Activated CD4-positive, alpha-beta memory T cell treated with anti-CD3 and anti-CD28 coated beads, Interleukin-2, amount 10 ng/mL, durations not matched to agents 7 days and 5 days (primary cell): ENCODE measurements at places on chromosomes 3 and 15. TPM values are rescaled to one million over a fixed set of nuclear protein-coding genes. Genes with fewer than 3 reads are reported as not detected.

GRCh38 chr15:99616129-99616528 lies 50.3 kb downstream of the MEF2A start:
- no peaks in the 10 kb centered on the region for H3K27me3 ChIP-seq
- H3K4me1 ChIP-seq: peaks cover 19% of the 10 kb centered on the region
- H3K27ac ChIP-seq: no peak overlapping the region
- H3K36me3 ChIP-seq: peaks cover 2% of the 10 kb centered on the region

The ZBTB47 gene
- 1.1 TPM for total RNA-seq

- no peak overlapping the region for H3K4me3 ChIP-seq
- DNase-seq: no peak
- H3K27me3 ChIP-seq: peaks cover 1% of the 10 kb centered on the region
These were observed 16.6 kb downstream of the FOXB1 start for GRCh38 chr15:60020736-60021135.

DNA sequence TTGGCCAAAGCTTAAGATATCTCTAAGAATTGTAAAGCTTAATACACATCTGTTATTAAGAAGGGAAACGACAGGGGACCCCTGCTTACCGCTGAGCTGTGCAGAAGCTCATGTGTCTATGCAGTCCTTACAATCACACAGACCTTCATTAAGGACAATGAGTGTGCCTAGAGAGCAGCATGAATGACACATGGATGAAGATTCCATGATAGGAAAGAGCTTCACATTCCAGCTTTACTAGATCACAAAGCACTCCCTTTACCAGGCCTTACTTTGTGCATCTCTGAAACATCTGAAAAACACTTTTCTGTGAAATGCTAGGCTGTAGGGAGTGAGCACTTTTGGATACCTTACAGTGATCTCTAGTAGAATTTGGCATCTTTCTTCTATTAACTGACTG lies 32.0 kb downstream of the RNF168 start:
- H3K4me1 ChIP-seq: peaks cover 22% of the 10 kb centered on the region
- peaks cover 59% of the 10 kb centered on the region for H3K36me3 ChIP-seq
- H3K27ac ChIP-seq: no peak overlapping the region
- no peak overlapping the region for H3K4me3 ChIP-seq

DNA sequence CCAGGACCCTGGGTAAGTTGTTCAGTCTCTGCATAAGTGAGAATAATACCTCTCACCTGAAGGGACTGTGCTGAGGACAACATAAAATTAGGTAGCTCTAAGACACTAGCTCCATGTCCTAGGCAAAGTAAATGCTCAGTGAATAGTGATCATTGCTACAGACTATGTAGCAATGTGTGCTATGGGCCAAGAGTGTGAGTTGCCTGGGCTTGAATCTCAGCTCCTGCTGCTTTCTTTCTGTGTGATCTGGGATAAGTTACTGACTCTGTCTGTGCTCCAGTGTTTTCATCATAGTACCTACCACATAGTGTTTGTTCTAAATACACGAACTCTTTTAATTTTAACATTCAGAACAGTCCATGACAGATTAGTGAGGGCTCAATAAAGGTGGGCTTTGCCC lies 81.1 kb upstream of the MFGE8 start:
- no peak for DNase-seq
- H3K4me3 ChIP-seq: no peak overlapping the region
- no peaks in the 10 kb centered on the region for H3K36me3 ChIP-seq
- H3K4me1 ChIP-seq: no peaks in the 10 kb centered on the region
- H3K27me3 ChIP-seq: peaks cover 30% of the 10 kb centered on the region
- no peak overlapping the region for H3K27ac ChIP-seq

DNA sequence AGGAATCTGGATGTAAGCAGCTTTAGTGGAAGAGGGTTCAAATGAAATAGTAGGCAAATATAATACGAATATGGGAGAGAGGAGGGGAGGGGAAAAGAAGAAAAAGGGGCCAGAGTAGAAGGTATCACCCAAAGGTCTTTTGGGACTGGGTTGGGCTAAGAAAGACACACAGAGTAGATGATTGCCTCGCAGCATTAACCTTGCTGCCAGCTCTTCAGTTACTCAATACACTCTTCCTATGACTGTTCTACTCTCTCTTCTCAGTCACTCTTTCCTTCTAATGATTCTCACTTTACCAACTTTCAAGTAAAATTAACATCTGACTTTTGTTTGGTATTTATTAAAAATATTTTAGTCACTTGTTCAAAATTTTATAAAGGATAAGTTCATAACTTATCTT lies 52.8 kb downstream of the CLASP2 start:
- H3K4me3 ChIP-seq: no peak overlapping the region
- H3K27me3 ChIP-seq: no peaks in the 10 kb centered on the region
- H3K36me3 ChIP-seq: peaks cover 17% of the 10 kb centered on the region
- no peak for DNase-seq
- no peaks in the 10 kb centered on the region for H3K4me1 ChIP-seq

DNA sequence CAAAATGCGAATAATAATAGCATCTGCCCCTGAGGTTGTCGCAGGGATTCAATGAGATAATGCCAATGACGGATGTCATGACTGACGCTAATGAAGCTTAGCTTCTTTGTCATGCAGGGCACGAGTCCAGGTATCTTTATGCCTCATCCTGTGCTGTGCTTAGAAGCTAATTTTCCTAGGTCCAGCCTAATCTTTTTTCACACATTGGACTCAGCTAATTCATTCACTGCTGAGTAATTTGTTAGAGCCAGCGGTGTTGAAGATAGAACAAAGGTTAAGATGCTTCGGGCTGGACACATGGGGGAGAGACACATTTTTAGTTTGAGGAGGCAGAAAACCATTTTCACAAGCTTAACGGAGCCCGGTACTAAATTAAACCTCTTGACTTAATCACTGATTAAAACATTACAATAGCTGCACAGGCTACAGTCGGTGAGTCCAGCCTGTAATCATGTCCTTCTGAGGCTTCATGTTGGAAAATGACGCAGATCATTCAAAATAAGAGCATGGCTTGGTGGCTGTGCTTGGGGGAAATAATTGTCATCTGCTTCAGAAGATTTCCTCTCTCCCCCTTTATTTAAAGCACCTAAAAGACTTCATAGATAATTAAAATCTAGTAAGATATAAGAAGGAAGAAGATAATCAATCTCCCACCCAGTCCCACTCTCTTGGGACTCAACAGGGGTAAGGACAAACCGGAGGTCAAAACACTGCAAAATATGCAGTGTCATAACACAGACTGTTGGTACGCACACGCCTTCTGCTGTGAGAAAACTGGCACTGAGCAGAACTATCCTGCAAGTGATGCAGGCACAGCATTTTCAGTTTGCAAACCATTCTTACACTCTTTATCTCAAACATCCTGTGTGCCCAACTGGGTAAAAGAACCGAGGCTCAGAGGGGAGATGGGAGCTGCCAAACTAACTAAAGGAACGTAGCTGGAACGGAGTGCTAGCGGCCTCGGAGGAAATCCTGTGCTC lies 3.3 kb upstream of the CCDC174 start:
- no peak overlapping the region for H3K4me3 ChIP-seq
- DNase-seq: no peak
- H3K4me1 ChIP-seq: peaks cover 43% of the 10 kb centered on the region
- peaks cover 8% of the 10 kb centered on the region for H3K36me3 ChIP-seq
- no peak overlapping the region for H3K27ac ChIP-seq

DNA sequence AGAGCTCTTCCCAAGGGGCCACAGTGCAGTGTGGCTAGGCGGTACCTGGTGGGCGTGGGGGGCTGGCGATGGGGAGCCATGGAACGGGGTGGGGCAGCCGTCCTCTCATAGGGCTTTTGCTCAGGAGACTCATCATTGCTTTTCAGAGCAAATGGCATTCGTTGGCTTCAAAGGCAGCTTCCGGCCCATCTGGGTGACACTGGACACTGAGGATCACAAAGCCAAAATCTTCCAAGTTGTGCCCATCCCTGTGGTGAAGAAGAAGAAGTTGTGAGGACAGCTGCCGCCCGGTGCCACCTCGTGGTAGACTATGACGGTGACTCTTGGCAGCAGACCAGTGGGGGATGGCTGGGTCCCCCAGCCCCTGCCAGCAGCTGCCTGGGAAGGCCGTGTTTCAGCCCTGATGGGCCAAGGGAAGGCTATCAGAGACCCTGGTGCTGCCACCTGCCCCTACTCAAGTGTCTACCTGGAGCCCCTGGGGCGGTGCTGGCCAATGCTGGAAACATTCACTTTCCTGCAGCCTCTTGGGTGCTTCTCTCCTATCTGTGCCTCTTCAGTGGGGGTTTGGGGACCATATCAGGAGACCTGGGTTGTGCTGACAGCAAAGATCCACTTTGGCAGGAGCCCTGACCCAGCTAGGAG lies 40.8 kb downstream of the MESD start:
- no peak for DNase-seq
- H3K4me1 ChIP-seq: no peaks in the 10 kb centered on the region
- H3K36me3 ChIP-seq: peaks cover 16% of the 10 kb centered on the region
- H3K4me3 ChIP-seq: no peak overlapping the region
- no peak overlapping the region for H3K27ac ChIP-seq
- H3K27me3 ChIP-seq: no peaks in the 10 kb centered on the region

DNA sequence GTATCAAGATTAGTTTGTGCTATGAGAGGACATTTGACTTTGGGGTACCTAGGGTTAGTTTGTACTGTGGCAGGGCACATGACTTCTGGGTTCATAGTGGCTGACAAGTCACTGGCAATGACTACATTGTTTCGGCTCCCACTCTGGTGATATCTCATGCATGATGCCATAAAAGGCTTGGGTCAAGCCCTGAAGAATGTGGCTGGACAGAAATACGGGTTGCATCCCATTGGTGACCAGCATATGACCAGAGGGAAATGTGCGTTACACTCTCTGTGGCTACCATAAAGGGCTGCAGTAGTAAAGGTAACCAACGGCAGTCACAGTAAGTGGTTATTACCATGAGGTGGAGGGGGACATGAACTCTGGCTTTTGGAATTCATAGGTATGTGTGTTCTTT lies 18.4 kb downstream of the THOC7 start:
- H3K4me1 ChIP-seq: no peaks in the 10 kb centered on the region
- peaks cover 19% of the 10 kb centered on the region for H3K36me3 ChIP-seq
